Neural crest cell (in vitro differentiated cells): ENCODE measurements at places on chromosomes 6 and 20.
A peak's percentile ranks its signal among the peaks of the same experiment; 100 is the strongest.

DNA sequence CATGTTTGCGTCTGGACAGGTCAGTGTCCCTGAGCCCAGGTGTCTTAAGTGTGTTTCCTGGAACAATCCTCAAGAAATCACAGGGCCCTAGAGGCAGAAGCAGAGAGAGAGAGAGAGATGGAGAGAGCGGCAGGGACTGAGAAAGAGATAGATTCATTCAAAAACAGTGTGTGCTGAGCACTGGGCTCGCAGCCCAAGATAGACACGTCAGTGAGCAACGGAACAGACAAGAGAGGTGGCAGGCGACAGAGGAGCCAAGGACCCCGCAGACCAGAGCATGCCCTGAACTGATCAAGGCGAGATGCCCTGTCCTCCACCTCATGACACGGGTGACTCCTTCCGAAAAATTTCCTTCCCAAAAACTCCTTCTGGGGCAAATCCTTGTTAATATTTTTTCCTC lies 362.0 kb upstream of the SULF2 start:
- H3K36me3 ChIP-seq: no peaks in the 10 kb centered on the region
- no peak overlapping the region for H3K4me3 ChIP-seq
- no peak overlapping the region for H3K27ac ChIP-seq
- DNase-seq: no peak
- H3K27me3 ChIP-seq: peaks cover 3% of the 10 kb centered on the region

DNA sequence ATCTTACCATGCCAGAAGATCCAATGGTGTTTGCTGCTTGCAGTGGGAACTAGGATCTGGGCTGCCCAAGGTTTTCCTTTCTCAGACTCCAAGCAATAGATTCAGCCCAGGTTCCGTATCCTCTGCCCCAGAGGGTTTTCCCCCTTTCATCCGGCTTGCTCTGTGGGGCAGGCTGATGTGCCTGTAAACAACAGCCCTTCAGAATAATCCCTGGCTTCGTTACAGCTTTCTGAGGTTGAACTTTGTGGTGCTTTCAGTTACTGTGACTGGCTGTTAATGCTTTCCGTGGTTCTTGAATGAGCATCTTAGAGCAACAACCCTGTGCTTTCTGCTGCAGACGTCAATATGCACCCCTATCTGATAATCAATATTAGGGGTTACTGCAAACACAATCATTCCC lies 400.4 kb downstream of the BTBD3 start:
- DNase-seq: no peak
- no peak overlapping the region for H3K4me3 ChIP-seq
- no peaks in the 10 kb centered on the region for H3K36me3 ChIP-seq
- H3K4me1 ChIP-seq: peaks cover 19% of the 10 kb centered on the region

- H3K36me3 ChIP-seq: no peaks in the 10 kb centered on the region
- no peak overlapping the region for H3K27ac ChIP-seq
- DNase-seq: no peak
- no peak overlapping the region for H3K4me3 ChIP-seq
Measured at GRCh38 chr20:19652591-19653026, 105.4 kb upstream of the RIN2 start.

GRCh38 chr6:45709781-45710220 lies 305.9 kb downstream of the CLIC5 start:
- no peak overlapping the region for H3K4me3 ChIP-seq
- H3K36me3 ChIP-seq: no peaks in the 10 kb centered on the region
- no peaks in the 10 kb centered on the region for H3K27me3 ChIP-seq
- peaks cover 7% of the 10 kb centered on the region for H3K4me1 ChIP-seq

DNA sequence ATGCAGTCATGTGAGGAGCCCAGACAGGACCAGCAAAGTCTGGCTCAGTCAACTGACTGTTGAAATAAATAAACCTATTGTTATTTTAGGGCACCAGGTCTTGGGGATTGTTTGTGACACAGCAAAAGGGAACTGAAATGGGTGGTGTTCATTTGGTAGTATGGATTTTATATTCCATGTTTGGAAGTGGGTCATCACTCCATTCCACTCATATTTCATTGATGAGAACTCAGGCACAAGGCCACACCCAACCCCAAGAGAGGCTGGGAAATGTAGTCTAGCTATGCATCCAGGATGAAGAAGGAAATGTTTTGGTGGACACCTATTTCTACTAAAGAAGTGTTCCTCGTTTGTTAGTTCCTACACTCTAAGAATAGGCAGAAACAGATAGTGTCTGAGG lies 64.9 kb upstream of the BTBD3 start:
- no peak overlapping the region for H3K27ac ChIP-seq
- no peak for DNase-seq
- no peaks in the 10 kb centered on the region for H3K36me3 ChIP-seq

DNA sequence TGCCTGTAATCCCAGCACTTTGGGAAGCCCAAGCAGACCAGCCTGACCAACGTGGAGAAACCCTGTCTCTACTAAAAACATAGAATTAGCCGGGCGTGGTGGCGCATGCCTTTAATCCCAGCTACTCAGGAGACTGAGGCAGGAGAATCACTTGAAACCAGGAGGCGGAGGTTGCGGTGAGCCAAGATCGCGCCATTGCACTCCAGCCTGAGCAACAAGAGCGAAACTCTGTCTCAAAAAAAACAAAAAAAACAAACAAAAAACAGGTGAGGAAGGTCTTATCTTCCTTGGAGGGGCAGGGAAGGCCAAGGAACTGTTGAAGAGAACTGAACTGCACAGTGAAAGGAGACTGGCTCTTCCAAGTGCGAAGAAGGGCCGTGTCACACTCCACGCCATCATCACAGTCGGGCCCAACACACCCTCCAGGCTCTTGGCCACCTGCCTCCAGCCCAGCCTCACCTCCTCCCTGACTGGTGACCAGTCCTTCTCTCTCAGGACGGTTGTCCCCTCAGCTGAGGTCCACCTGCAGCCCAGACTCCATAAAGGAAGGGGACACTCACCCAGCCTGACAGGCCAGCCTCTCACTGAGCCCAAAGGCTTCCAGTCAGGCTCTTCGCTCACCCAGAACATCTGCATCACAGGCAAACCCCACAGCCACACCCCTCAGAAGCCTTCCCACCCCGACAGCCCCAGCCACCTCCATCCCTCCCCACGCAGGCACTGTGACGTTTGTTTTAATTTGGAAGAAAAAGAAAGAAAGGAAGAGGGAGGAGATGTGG lies 4.1 kb downstream of the ZC3H12D start:
- peak overlapping the region; percentile 68 for H3K27ac ChIP-seq
- H3K36me3 ChIP-seq: no peaks in the 10 kb centered on the region
- H3K4me1 ChIP-seq: peaks cover 10% of the 10 kb centered on the region
- no peaks in the 10 kb centered on the region for H3K27me3 ChIP-seq

DNA sequence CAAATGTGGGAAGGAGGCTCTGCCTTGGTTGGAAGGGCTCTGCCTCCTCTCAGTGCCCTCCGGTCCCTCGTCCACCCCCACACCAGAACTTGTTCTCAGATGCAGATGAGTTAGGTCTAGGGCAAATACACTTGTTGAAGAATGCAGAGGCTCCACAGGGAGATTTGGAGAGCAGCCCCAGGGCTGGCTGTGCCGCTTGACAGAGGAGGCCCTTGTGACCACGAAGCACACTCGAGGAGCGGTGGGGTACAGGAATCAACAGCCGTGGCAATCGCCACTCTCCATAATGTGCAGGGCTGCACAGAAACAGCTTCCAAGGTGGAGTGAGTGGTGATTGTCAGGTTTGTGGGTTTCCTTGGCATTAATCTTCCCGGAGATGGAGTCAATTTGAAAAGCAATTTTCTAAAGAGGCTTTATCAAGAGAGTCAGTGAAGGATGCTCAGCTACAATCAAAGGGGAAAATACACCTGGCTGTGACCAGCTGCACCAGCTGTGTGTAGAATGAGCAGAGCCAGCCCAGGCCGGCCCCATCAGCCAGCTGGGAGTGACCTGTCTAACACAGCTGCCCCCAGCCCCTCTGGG lies 59.5 kb downstream of the BFSP1 start:
- H3K4me1 ChIP-seq: no peaks in the 10 kb centered on the region
- no peak overlapping the region for H3K27ac ChIP-seq
- no peaks in the 10 kb centered on the region for H3K36me3 ChIP-seq

DNA sequence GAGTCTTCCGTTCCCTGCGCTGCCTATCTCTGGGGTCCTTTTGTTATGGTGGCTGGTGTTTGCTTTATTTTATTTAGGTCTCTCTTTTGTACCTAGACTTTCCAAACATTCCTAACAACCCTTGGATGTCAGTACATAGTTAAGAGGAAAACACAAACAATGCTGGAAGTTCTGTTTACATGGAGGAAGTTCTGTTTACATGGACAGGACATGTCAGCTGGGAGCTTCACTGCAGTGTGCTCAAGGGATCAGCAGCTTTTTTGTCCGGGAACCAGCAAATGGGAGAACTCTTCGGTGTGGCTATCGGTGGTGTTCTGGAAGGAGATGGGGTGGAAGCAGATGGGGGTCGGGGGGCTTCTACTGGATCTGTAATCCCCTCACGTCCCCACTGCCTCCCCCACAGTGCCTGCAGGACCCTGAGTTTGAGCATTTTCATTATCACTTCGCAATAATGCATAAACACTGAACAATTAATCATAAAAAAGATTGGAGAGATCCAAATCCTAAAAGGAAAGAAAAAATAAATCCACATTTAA lies 2.7 kb downstream of the SERPINB6 start:
- H3K4me1 ChIP-seq: peaks cover 17% of the 10 kb centered on the region
- H3K27me3 ChIP-seq: peaks cover 33% of the 10 kb centered on the region
- H3K27ac ChIP-seq: no peak overlapping the region
- H3K36me3 ChIP-seq: no peaks in the 10 kb centered on the region

GRCh38 chr6:22899426-22899825 lies 330.1 kb downstream of the HDGFL1 start:
- H3K27me3 ChIP-seq: no peaks in the 10 kb centered on the region
- no peaks in the 10 kb centered on the region for H3K36me3 ChIP-seq
- no peak overlapping the region for H3K27ac ChIP-seq
- no peak overlapping the region for H3K4me3 ChIP-seq
- peaks cover 34% of the 10 kb centered on the region for H3K4me1 ChIP-seq
- DNase-seq: no peak

GRCh38 chr20:63025534-63026331 lies 19.0 kb upstream of the BHLHE23 start:
- no peak overlapping the region for H3K4me3 ChIP-seq
- DNase-seq: no peak
- no peaks in the 10 kb centered on the region for H3K27me3 ChIP-seq
- H3K4me1 ChIP-seq: peaks cover 16% of the 10 kb centered on the region

GRCh38 chr6:31479151-31479932 lies 18.6 kb upstream of the MICB start:
- H3K4me3 ChIP-seq: no peak overlapping the region
- peaks cover 48% of the 10 kb centered on the region for H3K27me3 ChIP-seq
- no peaks in the 10 kb centered on the region for H3K36me3 ChIP-seq
- no peak overlapping the region for H3K27ac ChIP-seq
- H3K4me1 ChIP-seq: no peaks in the 10 kb centered on the region
- DNase-seq: no peak

DNA sequence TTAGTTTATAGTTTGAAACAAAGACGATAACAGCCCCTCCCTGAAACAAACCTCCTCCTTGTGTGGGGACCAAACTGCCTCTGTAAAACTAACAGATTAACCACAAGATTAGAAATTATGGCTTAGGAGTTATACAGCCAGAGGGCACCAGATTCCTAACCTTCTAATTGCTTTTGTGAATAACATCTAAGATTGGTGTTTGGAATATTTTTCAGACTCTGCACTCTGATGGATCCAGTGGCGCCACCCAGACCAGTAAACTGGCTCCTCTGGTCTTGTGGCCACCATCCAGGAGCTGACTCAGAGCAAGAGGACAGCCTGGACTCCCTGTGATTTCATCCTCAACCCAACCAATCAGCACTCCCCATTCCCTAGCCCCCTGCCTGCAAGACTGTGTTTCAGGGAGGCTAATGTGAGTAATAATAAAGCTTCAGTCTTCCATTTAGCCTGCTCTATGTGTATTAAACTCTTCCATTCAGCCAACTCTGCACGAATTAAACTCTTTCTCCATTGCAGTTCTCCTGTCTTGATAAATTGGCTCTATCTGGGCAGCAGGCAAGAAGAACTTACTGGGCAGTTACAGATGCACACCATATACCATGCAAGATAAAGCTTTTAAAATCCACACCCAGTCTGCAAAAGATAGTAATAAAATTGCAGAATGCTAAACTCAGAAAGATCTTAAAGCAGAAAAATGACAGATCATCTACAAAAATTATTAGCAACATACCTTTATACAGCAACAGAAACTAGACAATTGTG lies 58.5 kb upstream of the SLC22A16 start:
- H3K27me3 ChIP-seq: no peaks in the 10 kb centered on the region
- H3K36me3 ChIP-seq: no peaks in the 10 kb centered on the region
- no peak for DNase-seq
- peaks cover 24% of the 10 kb centered on the region for H3K4me1 ChIP-seq
- H3K27ac ChIP-seq: no peak overlapping the region
- H3K4me3 ChIP-seq: no peak overlapping the region

- no peak overlapping the region for H3K27ac ChIP-seq
- no peaks in the 10 kb centered on the region for H3K4me1 ChIP-seq
- no peaks in the 10 kb centered on the region for H3K27me3 ChIP-seq
- H3K4me3 ChIP-seq: no peak overlapping the region
- peak; percentile 57 for DNase-seq
Measured at GRCh38 chr6:152338335-152339125, 298.6 kb downstream of the SYNE1 start.

- no peak overlapping the region for H3K4me3 ChIP-seq
- no peaks in the 10 kb centered on the region for H3K27me3 ChIP-seq
- H3K27ac ChIP-seq: no peak overlapping the region
- H3K4me1 ChIP-seq: no peaks in the 10 kb centered on the region
- no peak for DNase-seq
Measured at GRCh38 chr6:33985947-33986346, 159.9 kb downstream of the GRM4 start.

DNA sequence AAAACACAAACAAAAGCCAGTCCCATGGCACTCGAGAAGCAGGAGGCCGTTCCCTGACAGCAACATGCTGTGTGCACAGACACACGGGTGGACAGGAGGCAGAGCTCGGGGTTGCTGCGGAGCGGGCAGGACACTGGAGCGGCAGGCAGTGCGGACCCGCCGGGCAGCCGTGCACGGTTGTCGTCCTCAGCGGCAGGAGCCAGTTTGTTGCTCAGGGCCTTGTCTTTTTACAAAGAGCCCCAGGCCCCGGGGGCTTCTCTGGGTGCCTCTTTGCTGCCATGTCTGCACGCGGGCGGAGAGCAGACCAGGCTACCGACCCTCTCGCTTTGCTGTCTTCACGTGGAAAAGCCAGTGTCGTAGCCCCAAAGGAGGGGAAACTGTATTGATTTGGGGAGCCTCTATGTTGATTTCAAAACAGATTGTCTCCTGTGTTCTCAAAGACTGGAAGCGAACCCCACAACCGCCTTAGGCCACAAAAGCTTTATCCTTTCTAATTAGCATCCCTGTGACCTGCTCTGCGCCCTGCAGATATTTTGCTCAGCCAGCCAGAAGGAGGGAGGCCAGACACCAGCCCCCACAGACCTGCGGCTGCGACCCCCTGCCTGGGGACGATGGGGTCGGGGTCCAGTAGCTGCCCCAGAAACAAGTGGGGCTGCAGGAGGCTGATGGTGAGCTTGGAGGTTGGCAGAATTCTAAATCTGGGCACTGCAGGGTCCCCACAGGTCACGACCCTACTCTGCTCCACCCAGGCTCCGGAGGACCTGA lies 50.2 kb downstream of the ERMARD start:
- H3K27ac ChIP-seq: no peak overlapping the region
- H3K36me3 ChIP-seq: no peaks in the 10 kb centered on the region
- peaks cover 30% of the 10 kb centered on the region for H3K27me3 ChIP-seq
- DNase-seq: no peak
- H3K4me3 ChIP-seq: no peak overlapping the region
- H3K4me1 ChIP-seq: peaks cover 20% of the 10 kb centered on the region

GRCh38 chr20:11978496-11978895 lies 60.8 kb downstream of the BTBD3 start:
- peaks cover 26% of the 10 kb centered on the region for H3K4me1 ChIP-seq
- H3K27ac ChIP-seq: no peak overlapping the region
- no peaks in the 10 kb centered on the region for H3K36me3 ChIP-seq
- H3K27me3 ChIP-seq: no peaks in the 10 kb centered on the region
